Smooth muscle cell of the pulmonary artery (primary cell): ENCODE measurements at places on chromosomes 12 and 14. TPM values are rescaled to one million over a fixed set of nuclear protein-coding genes. Genes with fewer than 3 reads are reported as not detected.

Gene LIN52
- 7.0 and 10.2 TPM in 2 replicates for total RNA-seq

Gene NID2
- total RNA-seq = 183 and 734 TPM in 2 replicates

Gene LUM
- 115 and 562 TPM in 2 replicates for total RNA-seq

Gene B4GALNT3
- total RNA-seq = 0.13 and 0.36 TPM in 2 replicates

Gene TSPAN31
- 51.1 and 81.8 TPM in 2 replicates for total RNA-seq

Gene KLHL33
- 0.03 and 0.07 TPM in 2 replicates for total RNA-seq

Gene IFT43
- total RNA-seq = 23.3 and 27.0 TPM in 2 replicates

Gene WDHD1
- 7.8 and 10.5 TPM in 2 replicates for total RNA-seq

Gene C12orf54
- not detected in 2 replicates for total RNA-seq

Gene BAZ2A
- 33.2 and 34.8 TPM in 2 replicates for total RNA-seq

Gene TMEM253
- total RNA-seq = 0.13 TPM in 1 of 2 replicates, not detected in the other

Gene PLEKHD1
- under 0.01 and 0.07 TPM in 2 replicates for total RNA-seq

Gene TAS2R42
- total RNA-seq = not detected in 2 replicates

Gene LBHD2
- not detected in 2 replicates for total RNA-seq

Gene CLECL1
- not detected in 2 replicates for total RNA-seq

Gene C3AR1
- 0.07 and 0.17 TPM in 2 replicates for total RNA-seq

Gene C12orf50
- not detected in 2 replicates for total RNA-seq

Gene IL26
- total RNA-seq = 0.13 and 2.0 TPM in 2 replicates

Gene CACNA2D4
- 0.07 and 1.5 TPM in 2 replicates for total RNA-seq

Gene SYCP3
- total RNA-seq = 0.07 and 0.33 TPM in 2 replicates

Gene LRRC10
- not detected in 2 replicates for total RNA-seq

Gene DTX3
- total RNA-seq = 15.6 and 24.3 TPM in 2 replicates

Gene CLEC6A
- total RNA-seq = not detected in 2 replicates

Gene GPR84
- total RNA-seq = 0.07 and 0.13 TPM in 2 replicates

Gene AGAP2
- total RNA-seq = 0.17 and 0.20 TPM in 2 replicates

Gene LRCOL1
- not detected in 2 replicates for total RNA-seq

Gene ZC2HC1C
- total RNA-seq = 0.69 and 0.85 TPM in 2 replicates
